Left cardiac atrium (tissue), 4 donors: ENCODE measurements at places on chromosomes 2 and 18. TPM values are rescaled to one million over a fixed set of nuclear protein-coding genes. Genes with fewer than 3 reads are reported as not detected.

TBR1 gene
- not detected for total RNA-seq

- DNase-seq = no peak
Observed at GRCh38 chr18:50610349-50610748, 50.5 kb downstream of the MAPK4 start.

DNA sequence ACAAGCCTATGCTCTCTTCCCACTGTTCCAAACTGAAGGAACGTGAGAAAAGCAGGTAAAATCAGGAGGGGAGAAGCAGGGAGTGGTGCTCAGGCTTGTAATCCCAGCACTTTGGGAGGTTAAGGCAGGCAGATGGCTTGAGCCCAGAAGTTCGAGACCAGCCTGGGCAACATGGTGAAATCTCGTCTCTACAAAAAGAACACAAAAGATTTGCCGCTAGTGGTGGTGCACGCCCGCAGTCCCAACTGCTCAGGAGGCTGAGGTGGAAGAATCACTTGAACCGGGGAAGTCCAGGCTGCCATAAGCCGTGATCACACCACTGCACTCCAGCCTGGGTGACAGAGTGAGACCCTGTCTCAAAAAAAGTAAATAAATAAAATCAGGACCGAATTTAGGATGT is 1.3 kb upstream of the TMSB10 start:
- no peak for DNase-seq

GRCh38 chr2:171247741-171248662 is 87.3 kb upstream of the TLK1 start:
- DNase-seq = no peak
